Suprapubic skin (tissue), 4 donors: ENCODE measurements at places on chromosomes 16 and 17.

DNA sequence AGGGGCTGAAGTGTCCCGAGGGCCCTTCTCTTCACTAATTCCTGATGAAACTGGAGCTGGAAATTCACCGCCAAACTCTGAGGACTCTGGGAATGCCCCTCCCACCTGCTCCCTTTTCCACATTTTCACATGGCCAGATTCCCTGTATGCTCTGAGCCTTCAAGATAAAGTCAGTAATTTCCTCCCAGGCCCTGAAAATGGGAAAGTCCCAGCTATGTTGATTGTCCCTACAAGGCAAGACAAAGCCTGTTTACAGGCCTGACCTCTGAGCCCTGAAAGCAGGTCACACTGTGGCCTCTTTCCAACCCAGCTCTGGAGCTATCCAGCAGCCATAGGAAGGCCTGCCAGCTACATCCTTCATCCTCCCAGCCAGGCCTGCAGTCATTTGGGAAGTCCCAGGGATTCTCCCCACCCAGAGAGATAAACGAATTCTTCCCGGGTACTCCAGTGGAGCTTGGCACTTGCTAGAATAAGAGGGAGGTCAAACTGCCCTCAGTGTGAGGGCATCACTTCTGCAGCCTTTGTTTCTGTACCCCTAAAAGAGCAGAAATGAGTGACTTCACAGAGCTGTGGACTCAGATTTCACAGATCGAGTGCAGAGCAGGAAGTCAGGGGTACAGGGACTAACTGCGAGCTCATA lies 19.6 kb upstream of the CCL2 start:
- DNase-seq, result no peak

GRCh38 chr16:57998992-57999365 lies 1.5 kb downstream of the ZNF319 start:
- no peak for DNase-seq

DNA sequence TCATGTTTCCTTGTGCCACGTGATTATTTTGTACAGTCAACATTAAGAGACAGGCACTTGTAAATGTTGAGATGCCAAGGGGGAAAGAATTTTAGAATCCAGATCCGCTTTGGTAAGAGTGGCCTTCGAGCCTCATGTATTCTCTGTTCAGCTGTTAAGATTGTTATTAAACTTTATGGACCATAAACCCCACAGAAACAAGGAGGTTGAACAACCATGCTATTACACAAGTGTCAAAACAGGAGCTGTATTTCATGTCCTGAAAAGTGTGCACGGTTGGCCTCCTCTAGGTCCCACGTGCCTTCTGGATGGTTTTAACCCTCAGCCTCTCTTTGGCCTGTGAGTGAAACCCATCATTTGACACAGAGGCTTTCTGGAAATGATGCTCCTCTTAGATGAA lies 691.3 kb downstream of the MAF start:
- DNase-seq, result no peak

- no peak for DNase-seq
These were observed 9.8 kb upstream of the TNRC6C start for GRCh38 chr17:77948690-77949114.

DNA sequence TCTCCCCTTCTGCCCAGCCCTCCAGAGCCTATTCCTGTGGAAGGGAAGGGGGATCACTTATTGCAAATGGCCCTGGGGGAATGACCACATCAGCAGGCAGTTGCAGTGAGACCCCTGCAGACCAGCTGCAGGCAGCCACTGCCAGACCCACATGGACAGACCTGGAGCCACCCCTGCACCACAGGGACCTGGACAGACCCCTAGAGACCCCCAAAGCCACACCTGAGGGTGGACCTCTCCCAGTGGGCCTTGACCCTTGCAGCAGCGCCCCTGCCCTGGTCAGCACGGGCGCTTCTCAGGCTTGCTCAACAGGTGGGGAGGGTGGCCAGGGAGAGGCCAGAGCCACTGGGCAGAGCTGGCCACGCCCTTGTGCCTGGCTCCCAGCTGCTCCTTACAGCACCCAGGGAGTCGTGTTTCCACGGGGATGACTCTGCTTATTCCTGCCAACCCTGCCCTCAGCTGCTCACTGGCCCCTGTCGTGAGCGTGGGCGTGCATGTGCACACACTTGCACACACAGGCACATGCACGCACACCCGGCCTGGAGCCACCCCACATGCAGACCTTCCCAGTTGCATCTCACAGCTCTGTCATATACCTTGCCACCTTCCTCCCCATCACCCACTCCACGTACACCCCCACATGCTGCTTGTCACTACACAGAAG lies 1.3 kb upstream of the SCN4A start:
- DNase-seq, result no peak

GRCh38 chr16:58492735-58493134 lies 7.2 kb upstream of the NDRG4 start:
- no peak for DNase-seq

DNA sequence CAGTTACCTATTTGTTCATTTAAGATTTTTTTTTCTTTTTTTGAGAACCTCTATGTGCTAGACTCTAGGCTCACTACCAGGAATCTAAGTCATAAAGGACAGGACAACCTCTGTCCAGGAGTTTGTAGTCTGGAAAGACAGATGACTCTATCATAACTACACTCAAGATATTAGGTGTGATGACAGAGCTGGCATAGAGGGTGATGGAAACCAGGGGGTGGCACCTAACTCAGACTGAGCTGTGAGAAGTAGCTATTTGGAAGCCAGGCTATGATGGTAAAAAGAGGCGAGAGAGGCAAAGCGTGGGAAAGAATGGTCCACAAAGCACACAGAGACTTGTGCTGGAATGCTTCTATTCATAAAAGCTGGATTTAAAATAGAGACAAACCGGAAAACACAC lies 372.3 kb downstream of the SEC14L1 start:
- peak; percentile 6 for DNase-seq

- DNase-seq, result no peak
These were observed 14.6 kb downstream of the COG4 start for GRCh38 chr16:70508752-70509151.
